ENCODE measurements at places on chromosomes 3 and 15.
A peak's percentile ranks its signal among the peaks of the same experiment; 100 is the strongest.

GRCh38 chr3:193897288-193897687 lies 238.7 kb upstream of the HES1 start:
- DNase-seq, result no peak

DNA sequence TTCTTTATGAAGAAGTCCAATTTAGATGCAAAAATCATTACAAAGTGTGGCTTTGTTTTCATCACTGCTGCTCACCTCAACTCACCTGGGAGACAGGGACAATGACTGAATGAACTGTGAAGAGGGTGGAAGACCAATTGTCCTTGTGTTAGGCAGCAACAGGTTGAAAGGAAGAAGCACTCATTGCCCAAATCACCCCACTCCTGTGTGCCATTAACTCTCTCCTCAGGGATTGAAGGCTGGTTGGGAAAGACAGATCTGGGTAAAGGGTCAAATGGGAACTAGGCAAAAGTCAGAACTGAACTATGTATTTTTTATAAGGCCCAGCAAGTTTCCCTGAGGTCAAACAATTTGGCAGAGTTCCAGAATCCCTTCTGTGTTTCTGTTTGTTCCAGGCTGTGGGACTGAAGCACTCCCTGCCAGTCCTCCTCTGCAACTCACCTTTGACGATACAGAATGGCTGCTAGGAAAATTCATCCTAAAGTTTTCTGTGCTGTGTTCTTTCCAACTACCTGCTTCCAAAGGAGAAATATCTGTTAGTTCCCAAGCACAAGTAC lies 68.6 kb upstream of the CCDC39 start:
- DNase-seq, result no peak

- no peak for DNase-seq
These were observed 49.9 kb upstream of the FURIN start for GRCh38 chr15:90818251-90819210.

GRCh38 chr3:123576122-123576521 lies 8.7 kb downstream of the HACD2 start:
- DNase-seq, result no peak

DNA sequence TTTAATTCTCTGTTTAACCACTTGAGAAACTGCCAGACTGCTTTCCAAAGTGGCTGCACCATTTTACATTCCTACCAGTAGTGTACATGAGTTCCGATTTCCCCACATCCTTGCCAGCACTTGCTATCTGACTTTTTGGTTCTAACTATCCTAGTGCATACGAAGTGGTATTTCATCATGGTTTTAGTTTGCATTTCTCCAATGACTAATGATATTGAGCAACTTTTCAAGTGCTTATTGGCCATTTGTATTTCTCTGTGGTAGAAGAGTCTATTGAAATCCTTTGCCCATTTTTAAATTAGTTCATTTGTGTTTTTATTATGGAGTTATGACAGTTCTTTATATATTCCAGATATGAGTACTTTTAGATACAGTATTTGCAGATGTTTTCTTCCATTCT lies 247.8 kb downstream of the GABRB3 start:
- no peak for DNase-seq

DNA sequence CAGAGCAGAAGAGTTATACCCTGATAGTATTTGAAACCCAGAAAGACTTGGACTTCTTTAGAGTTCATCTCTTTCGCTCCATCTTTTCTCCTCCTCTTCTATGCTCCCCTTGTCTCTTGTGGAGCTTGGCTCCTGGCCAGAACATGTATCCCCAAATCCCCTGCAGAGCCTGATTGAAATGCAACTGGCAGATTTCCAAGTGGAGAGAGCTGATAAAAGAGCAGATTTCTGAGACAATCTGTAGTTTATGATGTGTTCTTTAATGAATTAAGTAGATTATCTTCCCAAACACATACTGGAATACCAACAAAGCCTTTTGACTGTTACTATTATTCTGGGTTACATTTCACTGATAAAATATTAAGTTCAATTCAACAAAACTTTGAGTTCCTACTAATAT lies 33.4 kb downstream of the UNC13C start:
- no peak for DNase-seq

- no peak for DNase-seq
These were observed 452.8 kb upstream of the THBS1 start for GRCh38 chr15:39127925-39128617.

DNA sequence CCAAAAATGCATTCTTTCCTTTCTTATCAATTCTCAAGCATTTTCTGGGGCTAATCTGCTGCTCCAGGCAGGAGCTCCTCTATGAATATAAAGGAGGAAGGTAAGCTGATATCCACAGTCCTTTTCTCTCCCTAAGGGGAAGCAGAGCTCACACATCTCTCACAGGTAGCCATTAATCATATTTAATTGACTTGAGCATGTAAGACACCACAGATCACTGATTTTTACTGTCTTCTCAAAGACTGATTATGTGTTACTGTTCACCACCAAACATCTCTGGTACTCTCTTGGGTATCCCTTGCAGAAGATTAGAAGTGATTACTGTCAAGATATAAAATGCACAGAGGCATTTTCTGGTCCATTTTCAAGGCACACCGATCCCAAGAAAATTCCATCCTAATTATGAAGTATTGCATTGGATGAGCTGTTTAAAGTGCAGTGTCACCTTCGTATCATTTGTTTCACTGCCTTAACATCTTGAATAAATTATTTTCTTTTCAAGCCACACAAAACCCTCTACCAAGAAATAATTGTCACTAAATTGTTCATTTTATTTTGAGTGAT lies 100.7 kb downstream of the ARPP21 start:
- no peak for DNase-seq

GRCh38 chr15:90607361-90607760 lies 77.6 kb downstream of the CRTC3 start:
- no peak for DNase-seq

DNA sequence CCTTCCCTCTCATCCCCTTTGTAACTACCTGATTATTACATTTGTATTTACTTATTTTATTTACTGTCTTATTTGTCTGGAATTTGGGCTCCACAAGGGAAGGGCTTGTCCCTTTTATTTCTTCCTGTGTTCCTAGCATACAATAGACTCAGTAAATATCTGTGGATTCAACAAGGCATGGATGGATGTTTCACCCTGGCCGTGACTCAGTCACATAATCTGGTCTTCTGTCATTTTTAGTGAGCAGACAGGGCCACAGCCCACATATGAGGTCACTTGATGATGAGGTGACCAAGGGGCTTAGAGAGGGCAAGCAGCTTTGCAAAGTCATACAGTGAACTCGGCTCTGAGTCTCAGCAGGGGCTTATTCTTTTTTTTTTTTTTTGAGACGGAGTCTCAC lies 7.8 kb upstream of the DAG1 start:
- DNase-seq, result peak; percentile 2

GRCh38 chr3:117490716-117491115 lies 781.1 kb downstream of the TUSC7 start:
- DNase-seq, result no peak

DNA sequence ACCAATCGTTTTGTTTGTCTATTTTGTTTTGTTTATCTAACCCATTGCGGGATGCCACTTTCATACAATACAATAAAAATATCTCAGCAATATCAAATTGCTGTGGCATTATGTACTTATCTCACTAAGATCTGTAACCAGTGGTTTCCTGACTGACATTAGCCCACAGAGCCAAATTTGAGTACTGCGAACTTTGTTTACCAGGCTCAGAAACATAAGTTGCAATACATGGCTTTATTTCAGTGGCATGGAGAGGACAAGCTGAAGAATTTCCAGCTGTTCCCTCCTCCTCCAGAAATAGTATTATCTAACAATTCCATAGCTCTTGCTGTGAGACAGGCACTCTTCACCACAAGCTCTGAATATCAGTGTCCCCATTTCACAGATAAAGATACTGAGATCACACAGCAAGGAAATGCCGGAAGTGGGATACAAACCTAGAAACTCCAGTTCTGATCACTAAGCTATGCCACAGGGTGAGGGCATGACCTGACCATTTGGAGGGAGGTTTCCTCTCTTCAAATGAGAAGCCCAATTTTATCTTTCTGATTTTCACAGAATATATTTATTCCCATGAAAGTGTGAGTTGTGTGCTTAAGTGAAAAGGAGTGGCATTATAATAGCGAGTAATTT lies 469.9 kb upstream of the CBLB start:
- DNase-seq, result no peak

- no peak for DNase-seq
These were observed 576.3 kb upstream of the NECTIN3 start for GRCh38 chr3:110495201-110495927.

DNA sequence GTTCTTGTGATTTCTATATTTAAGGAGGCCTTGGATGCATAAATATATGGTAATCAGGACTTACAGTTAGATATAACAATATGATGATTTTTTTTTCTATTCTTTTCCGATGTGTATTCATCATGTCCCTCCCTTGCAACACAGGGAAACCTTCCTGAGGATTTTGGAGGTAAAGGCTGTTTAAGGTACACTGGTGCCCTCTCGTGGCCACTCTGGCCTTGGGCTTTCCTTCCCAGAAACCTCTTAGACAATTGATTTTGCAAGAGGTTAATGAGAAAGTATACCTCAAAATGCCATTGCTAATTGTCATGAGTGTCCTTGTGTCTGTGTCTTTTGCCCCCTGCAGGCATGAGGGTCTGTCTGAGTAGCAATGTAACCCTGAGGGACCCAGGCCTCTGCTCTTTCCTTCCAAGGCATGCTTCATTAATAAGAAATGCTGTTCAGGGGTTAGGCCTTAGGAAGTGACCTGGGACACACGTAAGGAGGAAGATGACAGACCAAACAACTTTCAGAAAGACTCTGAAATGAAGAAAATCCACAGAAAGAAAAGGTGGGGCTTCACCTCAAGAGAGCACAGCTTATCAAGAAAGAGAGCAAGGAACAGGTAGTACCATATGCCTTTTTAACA lies 70.3 kb upstream of the PPP2R3A start:
- DNase-seq, result peak; percentile 71

GRCh38 chr3:141349711-141350110 lies 18.6 kb upstream of the ZBTB38 start:
- DNase-seq, result no peak

- DNase-seq, result no peak
These were observed 113.7 kb upstream of the SMAD3 start for GRCh38 chr15:66951531-66952320.

- no peak for DNase-seq
These were observed 268.7 kb downstream of the TBC1D5 start for GRCh38 chr3:17473761-17474160.

DNA sequence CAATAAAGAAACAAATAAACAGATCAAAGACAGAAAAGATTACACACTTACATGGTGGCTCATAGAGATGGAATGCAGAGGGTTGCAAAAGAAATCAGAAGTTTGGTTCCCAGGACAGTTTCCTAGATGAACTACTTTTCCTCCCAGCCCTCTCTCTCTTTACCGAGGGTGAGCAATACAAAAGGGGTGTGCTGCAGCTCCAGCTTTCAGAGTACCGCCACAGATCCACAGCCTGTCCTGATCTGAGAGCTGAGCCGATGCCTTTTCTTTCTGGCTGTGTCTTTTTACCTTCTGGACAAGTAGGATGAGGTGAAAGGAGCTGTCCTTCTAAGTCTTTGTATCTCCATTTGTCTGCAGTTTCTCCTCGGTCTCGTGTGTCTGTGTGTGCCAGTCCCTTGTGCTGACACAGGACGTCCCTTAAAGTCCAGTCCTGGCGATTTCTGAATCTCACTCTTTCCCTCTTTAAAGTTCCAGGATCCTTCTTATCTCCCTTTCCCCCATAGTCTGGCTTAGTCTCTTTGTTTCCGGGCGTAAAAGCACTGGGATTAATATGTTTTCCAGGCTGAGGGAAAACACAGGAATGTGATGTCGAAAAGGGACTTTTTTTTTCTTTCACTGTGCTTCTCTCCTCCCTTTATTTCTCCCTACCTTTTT lies 540 bp downstream of the CCDC80 start:
- no peak for DNase-seq

GRCh38 chr3:196902296-196902695 lies 34.6 kb downstream of the SENP5 start:
- no peak for DNase-seq

DNA sequence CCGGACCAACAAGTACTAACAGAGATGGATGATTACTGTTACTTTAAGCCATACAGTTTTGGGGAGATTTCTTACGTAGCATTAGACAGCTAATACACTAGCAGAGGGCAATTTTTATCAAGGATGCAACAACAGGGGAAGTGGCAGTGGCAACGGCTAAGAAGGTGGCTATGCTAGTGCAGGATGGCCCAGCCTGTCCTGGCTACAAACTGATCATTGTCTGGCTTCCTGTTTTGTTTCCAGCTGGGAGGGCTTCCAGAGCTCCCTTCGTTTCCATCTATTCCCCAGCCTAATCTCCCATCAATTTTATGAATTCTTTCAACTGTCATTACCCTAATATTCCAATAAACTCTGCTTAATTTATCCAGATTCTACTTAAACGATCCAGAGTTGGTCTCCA lies 16.0 kb upstream of the PLA2G4F start:
- no peak for DNase-seq

DNA sequence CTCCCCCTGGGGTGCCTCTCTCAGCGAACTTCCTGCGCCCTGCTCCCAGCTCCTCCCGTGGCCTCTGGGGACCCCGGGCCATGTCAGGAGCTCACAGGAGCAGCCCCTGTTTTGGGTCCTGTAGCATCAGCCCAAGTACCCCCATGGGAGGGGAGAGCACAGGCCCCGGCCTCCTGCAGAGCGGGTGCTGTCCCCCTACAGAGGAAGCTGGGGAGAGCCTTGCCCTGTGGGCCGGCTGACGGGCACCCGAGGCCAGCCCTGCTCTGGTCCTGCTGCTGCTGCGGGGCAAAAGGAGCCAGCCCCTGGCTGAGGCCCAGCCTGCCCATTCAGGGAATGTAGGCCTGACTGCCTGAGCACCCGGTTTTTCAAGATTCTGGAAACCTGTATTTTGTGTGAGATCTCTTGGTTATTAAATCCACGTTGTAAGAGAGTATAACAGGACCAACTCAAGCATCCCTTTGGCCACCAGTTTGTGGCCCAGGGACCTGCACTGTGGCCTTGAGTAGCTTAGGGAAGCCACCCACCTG lies 12.4 kb downstream of the PLXNA1 start:
- DNase-seq, result no peak

- no peak for DNase-seq
These were observed 175.4 kb downstream of the SQOR start for GRCh38 chr15:45810201-45810600.

GRCh38 chr3:166425900-166426611 lies 588.8 kb upstream of the BCHE start:
- no peak for DNase-seq

- DNase-seq, result no peak
These were observed 287.0 kb downstream of the TLE3 start for GRCh38 chr15:69810431-69811354.

DNA sequence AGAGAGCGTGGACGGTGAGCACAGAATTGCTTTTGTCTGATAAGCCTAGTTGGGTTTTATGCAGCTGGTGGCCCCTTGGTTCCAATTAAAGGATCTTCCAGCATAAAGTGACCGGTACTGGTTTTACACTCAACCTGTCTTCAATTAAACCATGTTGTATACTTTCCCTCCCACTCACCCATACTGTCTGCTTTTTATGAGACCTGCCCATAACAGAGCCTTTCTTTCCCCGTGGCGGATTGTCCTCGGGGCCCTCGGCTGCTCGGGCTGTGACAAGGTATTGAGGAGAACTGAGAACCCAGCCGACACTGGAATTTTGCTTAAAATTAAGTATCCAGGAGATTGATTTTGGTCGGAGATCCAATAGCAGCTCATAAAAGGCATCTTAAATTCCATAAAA lies 98.4 kb downstream of the TMEM266 start:
- DNase-seq, result no peak

Data from pancreas (tissue), 10 donors.